Activated T-cell treated with anti-CD3 and anti-CD28 coated beads, Interleukin-2, amount 50 U/mL, for 72 hours (primary cell): ENCODE measurements at places on chromosomes 5 and 9.

- no peak for DNase-seq
These were observed 180.6 kb downstream of the CACNA1B start for GRCh38 chr9:138058181-138058580.

DNA sequence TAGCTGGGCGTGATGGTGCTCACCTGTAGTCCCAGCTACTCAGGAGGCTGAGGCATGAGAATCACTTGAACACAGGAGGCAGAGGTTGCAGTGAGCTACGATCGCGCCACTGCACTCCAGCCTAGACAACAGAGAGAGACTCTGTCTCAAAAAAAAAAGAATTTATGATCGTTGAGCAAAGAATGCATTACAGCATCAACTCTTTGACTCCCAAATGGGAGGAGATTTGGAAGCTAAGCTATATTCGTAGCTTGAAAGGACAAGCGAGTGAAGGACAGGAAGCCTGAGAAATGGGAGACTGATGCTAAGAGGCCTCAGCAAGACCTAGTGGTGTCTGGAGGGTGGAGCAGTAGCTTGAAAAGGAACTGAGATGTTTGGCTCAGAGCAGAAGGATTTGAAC lies 10.3 kb upstream of the CCIN start:
- DNase-seq = no peak

GRCh38 chr9:89464300-89464901 lies 33.5 kb downstream of the SEMA4D start:
- no peak for DNase-seq

DNA sequence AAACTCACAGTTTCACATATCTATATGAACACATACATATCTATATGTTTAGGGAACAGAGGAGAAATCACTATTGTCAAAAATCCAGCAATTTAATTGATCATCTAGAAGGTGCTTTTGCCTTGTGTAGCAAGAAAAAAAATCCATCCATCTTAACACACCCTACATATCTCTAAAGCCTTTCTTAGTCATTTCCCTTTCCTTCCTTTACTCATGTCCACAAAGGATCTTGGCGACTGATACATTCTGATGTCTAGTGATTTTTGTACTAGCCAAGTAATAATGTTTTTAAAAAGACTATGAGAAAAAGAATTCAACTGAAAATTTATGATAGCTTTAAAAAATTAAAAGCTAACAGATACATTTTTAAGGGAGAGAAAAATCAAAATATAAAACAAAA lies 22.5 kb downstream of the ZDHHC21 start:
- no peak for DNase-seq

- DNase-seq = no peak
These were observed 31.0 kb downstream of the RNF130 start for GRCh38 chr5:180040287-180041214.

- no peak for DNase-seq
These were observed 202.5 kb downstream of the ARHGEF28 start for GRCh38 chr5:73828465-73828864.
